ENCODE measurements at places on chromosomes 5 and 9. TPM values are rescaled to one million over a fixed set of nuclear protein-coding genes. Genes with fewer than 3 reads are reported as not detected.

GRCh38 chr5:38723426-38723825 is 122.4 kb upstream of the OSMR start:
- H3K27me3 ChIP-seq: no peaks in the 10 kb centered on the region
- no peak overlapping the region for H3K4me3 ChIP-seq
- no peak overlapping the region for H3K27ac ChIP-seq
- no peak for DNase-seq
- H3K36me3 ChIP-seq: no peaks in the 10 kb centered on the region

ENTPD2 gene
- not detected for total RNA-seq

GRCh38 chr9:94852373-94852772 is 125.9 kb downstream of the AOPEP start:
- H3K27ac ChIP-seq: no peak overlapping the region
- DNase-seq: no peak
- H3K4me1 ChIP-seq: no peaks in the 10 kb centered on the region
- no peaks in the 10 kb centered on the region for H3K27me3 ChIP-seq
- no peak overlapping the region for H3K4me3 ChIP-seq
- H3K36me3 ChIP-seq: no peaks in the 10 kb centered on the region

DNA sequence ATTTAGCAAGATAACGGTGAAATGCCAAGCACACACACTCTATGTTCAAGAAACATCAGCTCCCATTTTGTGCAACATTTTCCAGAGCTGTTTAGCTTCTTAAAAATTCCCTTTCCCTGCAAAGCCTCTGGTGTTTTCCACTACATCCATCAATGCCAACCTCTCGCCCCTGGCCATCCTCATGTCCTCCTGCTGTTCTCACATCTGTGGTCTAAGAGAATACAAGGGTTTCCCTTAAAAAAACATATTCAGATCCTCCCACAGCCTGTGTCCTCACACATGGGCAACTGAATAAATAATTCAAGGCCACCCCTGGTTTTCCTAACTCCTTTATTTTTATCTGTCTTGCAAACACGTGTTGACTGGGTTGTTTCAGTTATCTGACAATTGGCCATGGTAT is 70.3 kb downstream of the PAPPA start:
- no peaks in the 10 kb centered on the region for H3K36me3 ChIP-seq
- H3K4me3 ChIP-seq: no peak overlapping the region
- H3K4me1 ChIP-seq: no peaks in the 10 kb centered on the region
- H3K27me3 ChIP-seq: no peaks in the 10 kb centered on the region

GRCh38 chr5:72281764-72282499 is 38.1 kb downstream of the MRPS27 start:
- DNase-seq: no peak
- H3K4me1 ChIP-seq: no peaks in the 10 kb centered on the region
- H3K27ac ChIP-seq: no peak overlapping the region
- no peaks in the 10 kb centered on the region for H3K36me3 ChIP-seq

DNA sequence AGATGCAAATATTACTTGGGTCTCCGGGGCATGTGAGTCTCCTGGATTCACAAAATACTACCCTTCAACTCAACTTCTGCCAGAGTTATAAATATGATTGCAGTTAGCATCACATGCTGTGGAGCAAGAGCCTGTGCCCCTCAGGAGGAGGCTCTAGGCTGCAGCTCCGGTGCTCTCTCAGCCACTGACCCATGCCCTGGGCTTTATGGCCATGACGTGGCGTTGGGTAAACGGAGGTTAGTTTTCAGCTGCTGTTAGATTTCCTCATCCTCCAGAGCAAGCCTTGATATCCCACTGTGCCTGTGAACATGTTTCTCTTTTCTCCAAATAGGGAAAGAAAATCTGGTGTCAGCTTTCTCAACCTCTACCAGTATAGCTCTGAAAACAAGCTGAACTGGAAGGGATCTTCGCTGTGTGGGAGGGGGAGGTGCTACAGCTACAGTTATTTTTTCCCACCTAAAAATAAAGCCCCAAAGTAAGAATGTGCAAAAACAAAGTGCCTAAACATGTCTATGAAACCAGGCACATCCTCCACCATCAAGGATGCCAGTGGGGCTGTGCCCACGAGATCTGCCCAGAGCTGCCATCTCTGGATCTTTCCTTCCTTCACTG is 124.4 kb upstream of the GPR151 start:
- no peak for DNase-seq
- H3K36me3 ChIP-seq: no peaks in the 10 kb centered on the region
- no peaks in the 10 kb centered on the region for H3K27me3 ChIP-seq
- H3K4me3 ChIP-seq: no peak overlapping the region
- H3K27ac ChIP-seq: no peak overlapping the region

ABCA2 gene
- total RNA-seq: 63.8 TPM

PCDHGB1 gene
- 0.17 TPM for total RNA-seq

DNA sequence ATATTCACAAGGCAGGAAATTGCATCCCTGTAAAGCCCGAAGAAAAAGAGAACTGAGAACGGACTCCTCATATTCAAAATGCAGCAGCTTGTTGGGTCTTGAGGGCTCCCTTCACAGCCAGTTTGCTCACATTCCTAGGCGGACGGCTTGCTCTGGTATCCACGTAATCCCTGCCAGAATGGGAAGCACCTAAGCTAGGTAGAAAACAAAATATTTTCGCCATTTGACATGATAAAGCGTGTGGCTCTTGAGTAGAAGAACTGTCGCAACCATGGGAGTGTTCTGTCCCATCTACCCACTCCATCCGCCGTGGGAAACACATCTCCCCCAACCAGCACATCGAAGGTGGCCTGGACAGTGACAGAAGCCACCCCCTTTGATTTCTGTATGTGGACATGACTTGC is 183.1 kb downstream of the GAS1 start:
- H3K27ac ChIP-seq: no peak overlapping the region
- H3K36me3 ChIP-seq: no peaks in the 10 kb centered on the region
- H3K4me3 ChIP-seq: no peak overlapping the region
- DNase-seq: no peak
- no peaks in the 10 kb centered on the region for H3K4me1 ChIP-seq

DNA sequence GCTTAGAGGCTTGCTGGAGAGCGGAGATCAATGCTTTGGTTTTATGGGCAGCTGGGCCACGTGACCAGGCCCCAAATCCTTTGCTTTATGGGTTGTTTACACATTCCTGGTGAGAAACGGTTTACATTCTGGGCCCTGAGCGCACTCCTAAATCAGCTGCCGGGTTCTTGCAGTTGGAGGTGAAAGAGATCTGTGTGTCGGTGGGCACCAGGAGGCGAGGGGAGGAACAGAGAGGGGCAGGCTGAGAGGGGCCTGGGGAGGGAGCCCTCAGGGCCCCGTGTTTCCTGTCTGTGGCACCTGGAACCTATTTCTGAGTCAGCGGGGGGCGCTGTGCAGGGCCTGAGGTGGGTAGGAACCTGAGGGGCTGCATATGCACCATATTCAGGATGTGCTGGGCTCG is 63.5 kb upstream of the HAND1 start:
- H3K27me3 ChIP-seq: no peaks in the 10 kb centered on the region
- H3K4me1 ChIP-seq: no peaks in the 10 kb centered on the region
- no peaks in the 10 kb centered on the region for H3K36me3 ChIP-seq
- no peak for DNase-seq
- no peak overlapping the region for H3K4me3 ChIP-seq
- H3K27ac ChIP-seq: no peak overlapping the region

GRCh38 chr9:88033359-88033702 is 59.0 kb upstream of the CDK20 start:
- no peaks in the 10 kb centered on the region for H3K27me3 ChIP-seq
- no peaks in the 10 kb centered on the region for H3K4me1 ChIP-seq
- DNase-seq: no peak
- H3K36me3 ChIP-seq: no peaks in the 10 kb centered on the region
- no peak overlapping the region for H3K27ac ChIP-seq

GRCh38 chr9:94699715-94700373 is 26.7 kb upstream of the AOPEP start:
- H3K27me3 ChIP-seq: no peaks in the 10 kb centered on the region
- H3K4me3 ChIP-seq: no peak overlapping the region
- H3K36me3 ChIP-seq: no peaks in the 10 kb centered on the region
- no peaks in the 10 kb centered on the region for H3K4me1 ChIP-seq
- H3K27ac ChIP-seq: no peak overlapping the region

GRCh38 chr5:128491291-128491690 is 46.8 kb downstream of the FBN2 start:
- H3K36me3 ChIP-seq: no peaks in the 10 kb centered on the region
- H3K27me3 ChIP-seq: no peaks in the 10 kb centered on the region
- H3K4me1 ChIP-seq: no peaks in the 10 kb centered on the region
- H3K4me3 ChIP-seq: no peak overlapping the region
- H3K27ac ChIP-seq: no peak overlapping the region

DNA sequence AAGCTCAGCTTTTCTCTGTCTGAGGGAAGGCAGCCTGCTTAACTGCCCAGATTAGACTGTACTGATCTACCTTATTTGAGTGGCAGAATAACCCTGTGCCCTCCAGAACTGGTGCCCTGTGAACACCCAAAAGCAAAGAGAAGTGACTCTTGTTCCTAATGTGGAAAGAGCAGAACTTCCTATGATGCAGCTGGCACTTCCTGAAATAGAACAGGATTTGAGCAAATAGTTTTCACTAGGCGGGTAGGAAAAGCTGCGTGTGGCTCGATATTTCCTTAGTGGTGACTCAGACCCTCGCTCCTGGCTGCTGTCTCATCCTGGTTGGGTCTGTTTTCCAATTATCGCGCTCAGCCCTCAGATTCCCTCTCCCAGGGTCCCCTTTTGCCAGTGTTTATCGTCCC is 89.9 kb downstream of the SH3TC2 start:
- no peaks in the 10 kb centered on the region for H3K36me3 ChIP-seq
- no peak for DNase-seq
- no peaks in the 10 kb centered on the region for H3K4me1 ChIP-seq
- H3K4me3 ChIP-seq: no peak overlapping the region
- no peaks in the 10 kb centered on the region for H3K27me3 ChIP-seq

DNA sequence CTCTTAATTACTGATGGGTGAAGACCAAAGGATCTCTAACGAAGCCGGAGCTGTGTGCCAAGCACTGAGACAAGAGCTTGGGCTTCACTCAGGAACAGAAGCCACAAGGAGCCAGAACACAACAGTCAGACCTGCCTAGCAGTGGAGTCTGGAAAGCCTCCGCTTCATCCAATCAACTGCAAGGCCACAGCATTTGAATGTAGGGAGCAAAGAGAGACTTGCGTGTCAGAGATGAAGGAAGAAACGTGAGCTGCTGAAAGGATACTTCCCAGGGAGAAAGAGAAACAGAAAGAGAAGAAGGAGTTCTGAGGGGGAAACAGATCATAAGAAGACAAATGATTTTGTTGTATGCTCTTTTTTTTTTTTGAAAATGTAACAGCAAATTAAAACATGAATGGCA is 43.5 kb downstream of the DDX31 start:
- H3K4me3 ChIP-seq: no peak overlapping the region
- H3K4me1 ChIP-seq: no peaks in the 10 kb centered on the region
- H3K27me3 ChIP-seq: no peaks in the 10 kb centered on the region
- peaks cover 35% of the 10 kb centered on the region for H3K36me3 ChIP-seq

DNA sequence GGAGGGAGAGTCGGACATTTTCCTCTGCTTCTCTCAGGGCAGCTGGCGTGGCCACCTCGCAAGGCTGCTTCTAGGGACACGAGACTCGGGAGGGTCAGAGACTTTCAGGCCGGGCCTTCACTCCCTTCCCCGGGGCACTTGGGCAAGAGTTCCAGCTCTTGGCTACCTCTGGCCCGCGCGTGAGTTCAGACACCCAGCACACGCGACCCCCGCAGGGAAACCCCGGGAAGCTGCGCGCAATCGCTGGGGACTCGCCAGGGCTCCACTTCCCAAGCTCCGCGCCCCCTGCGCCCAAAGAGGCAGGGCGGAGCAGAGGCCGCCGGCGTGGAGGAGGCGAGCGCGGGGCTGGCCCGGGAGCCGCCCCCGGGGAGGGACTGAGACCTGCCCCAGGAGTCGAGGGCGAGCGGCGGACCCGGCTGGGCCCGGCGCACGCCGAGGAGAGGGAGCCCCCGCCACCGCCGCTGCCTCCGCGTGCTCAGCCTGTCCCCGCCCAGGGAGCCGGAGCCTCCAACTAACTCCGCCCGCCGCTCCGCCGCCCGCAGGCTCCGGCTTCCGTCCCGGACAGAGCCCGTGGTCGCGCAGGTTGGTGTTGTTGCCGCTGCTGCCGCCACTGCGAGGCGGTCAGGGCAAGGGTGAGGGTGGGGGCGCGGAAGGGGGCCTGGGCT is at the start of gene PAM:
Gene PAM, plus strand, starts transcription at position 539 of the 665 bp plus-strand sequence. CDS start 110,891 bp downstream, outside the sequence.
- no peaks in the 10 kb centered on the region for H3K27me3 ChIP-seq
- peak within 1 kb of the TSS; percentile 69 for H3K27ac ChIP-seq
- no peaks in the 10 kb centered on the region for H3K36me3 ChIP-seq
- H3K4me3 ChIP-seq: peak within 1 kb of the TSS; percentile 77
- peak; percentile 73 for DNase-seq
- H3K4me1 ChIP-seq: peaks cover 41% of the 10 kb centered on the region

GRCh38 chr9:90894986-90895687 is 93.5 kb downstream of the SYK start:
- DNase-seq: no peak
- no peaks in the 10 kb centered on the region for H3K36me3 ChIP-seq
- no peaks in the 10 kb centered on the region for H3K4me1 ChIP-seq
- no peak overlapping the region for H3K4me3 ChIP-seq
- H3K27ac ChIP-seq: no peak overlapping the region

TMC1 gene
- not detected for total RNA-seq

TMEM245 gene
- total RNA-seq: 72.6 TPM

BARHL1 gene
- not detected for total RNA-seq

LCN10 gene
- total RNA-seq: 0.90 TPM

ZNF300 gene
- total RNA-seq: 1.0 TPM

- no peaks in the 10 kb centered on the region for H3K27me3 ChIP-seq
- no peaks in the 10 kb centered on the region for H3K4me1 ChIP-seq
- H3K4me3 ChIP-seq: no peak overlapping the region
- DNase-seq: no peak
- no peak overlapping the region for H3K27ac ChIP-seq
Measured at GRCh38 chr9:70601000-70601951, 186.8 kb upstream of the KLF9 start.

FOXD4 gene
- 0.35 TPM for total RNA-seq

HSPA9 gene
- 171 TPM for total RNA-seq

DNA sequence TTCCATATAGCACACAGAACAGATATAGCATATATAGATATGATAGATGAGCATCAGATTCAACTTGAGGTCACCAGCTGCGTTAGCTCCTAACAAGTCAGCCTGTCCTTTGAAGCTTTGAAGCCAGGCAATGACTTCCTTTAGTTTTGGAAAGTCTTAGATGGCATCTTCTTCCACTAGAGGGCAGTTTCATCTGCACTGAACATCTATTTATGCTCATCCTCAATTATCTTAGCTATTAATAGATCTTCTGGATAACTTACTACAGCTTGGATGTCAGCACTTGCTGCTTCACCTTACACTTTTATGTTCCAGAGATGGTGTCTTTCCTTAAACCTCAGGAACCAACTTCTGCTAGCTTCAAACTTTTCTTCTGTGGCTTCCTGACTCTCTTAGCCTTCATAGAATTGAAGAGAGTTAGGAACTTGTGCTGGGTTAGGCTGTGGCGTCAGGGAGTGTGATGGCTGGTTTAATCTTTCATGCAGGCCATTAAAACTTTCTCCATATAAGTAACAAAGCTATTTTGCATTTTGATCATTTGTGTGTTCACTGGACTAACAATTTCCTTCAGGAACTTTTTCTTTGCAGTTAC is 1401.4 kb downstream of the EFNA5 start:
- no peak for DNase-seq
- H3K27ac ChIP-seq: no peak overlapping the region
- H3K27me3 ChIP-seq: no peaks in the 10 kb centered on the region
- no peaks in the 10 kb centered on the region for H3K4me1 ChIP-seq
- H3K4me3 ChIP-seq: no peak overlapping the region
